ENCODE measurements at places on chromosomes 5 and 9. TPM values are rescaled to one million over a fixed set of nuclear protein-coding genes. Genes with fewer than 3 reads are reported as not detected.

DNA sequence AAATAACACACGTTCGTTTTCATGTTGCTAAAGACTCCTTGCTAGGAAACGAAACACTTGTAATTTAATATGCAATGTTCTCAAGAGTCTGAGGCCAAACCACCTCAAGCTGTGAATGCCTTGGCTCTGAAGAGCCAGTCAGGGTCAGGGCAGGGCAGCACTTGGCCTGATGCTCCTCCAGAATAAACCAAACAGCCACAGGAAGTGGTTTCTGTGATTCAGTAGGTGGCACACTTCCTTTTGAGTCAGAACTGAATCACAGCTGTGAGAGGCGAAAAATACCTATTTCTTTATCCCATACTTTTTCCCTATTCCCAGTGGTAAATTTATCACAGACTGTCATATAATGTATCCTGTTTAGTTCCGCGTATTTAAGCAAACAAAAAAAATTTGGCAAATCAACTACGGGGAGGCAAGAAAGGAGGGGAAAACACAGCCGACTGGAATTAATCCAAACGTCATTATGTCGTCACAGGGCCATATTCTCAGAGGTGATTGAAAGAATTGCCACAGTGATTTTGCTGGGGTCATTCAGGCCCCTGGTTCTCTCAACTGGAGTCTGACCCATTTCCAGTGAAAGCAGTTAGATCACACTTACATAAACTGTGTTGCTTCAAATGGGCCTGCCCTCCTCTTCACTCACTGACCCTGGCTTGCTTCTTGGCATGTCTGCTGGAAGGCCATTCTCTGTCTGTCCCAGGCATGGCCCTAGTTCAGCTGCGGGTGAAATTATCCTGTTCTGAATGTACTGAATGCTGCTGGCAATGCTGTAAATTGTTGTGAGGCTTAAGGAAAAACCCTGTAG is 71.2 kb downstream of the ARRDC3 start:
- DNase-seq = no peak

DNA sequence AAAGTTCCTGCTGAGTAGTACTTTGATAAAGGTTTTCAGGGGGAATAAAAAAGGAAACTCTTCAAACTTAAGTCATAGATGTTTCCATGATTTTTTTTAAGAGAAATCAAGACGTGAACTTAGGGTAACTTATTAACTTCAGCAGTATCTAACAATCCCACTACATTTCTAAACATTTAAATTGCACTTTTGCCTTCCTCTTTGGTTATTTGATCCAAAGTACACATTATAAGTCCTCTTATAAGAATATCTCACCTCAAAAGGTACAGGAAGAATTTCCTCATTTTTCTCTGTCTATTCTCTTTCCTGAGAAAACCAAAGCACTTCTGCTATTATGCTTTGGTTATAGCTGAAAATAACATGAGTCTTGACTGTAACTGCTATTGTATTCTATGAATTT is 7.9 kb downstream of the PTPRD start:
- no peak for DNase-seq

DNA sequence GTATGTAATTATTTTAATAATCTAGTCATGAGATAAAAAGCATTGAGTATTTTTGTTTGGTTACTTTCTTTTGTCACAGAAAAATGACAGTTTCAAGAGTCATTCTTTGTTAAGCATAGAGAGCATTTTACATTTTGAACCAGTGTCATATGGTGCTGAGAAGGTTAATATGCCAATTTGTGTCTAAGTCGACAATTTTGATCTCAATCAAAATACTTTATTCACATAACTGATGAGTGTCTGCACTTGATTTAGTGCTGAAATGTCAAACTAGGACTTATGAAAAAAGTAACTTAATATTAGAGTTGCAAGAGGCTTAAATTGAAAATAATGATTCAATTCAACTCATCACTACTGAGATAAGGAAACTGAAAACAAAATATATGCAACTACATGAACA is 1804.6 kb upstream of the ACO1 start:
- DNase-seq = no peak

GRCh38 chr5:32794086-32794485 is 83.0 kb downstream of the NPR3 start:
- DNase-seq = no peak

- DNase-seq = no peak
These were observed 217.2 kb downstream of the MLLT3 start for GRCh38 chr9:20405078-20405477.

- no peak for DNase-seq
These were observed 90.0 kb downstream of the ANKRD33B start for GRCh38 chr5:10653751-10654400.

GRCh38 chr9:8605096-8605495 is 805.5 kb upstream of the DMAC1 start:
- no peak for DNase-seq

- no peak for DNase-seq
These were observed 1.1 kb upstream of the NADK2 start for GRCh38 chr5:36242534-36243485.

DNA sequence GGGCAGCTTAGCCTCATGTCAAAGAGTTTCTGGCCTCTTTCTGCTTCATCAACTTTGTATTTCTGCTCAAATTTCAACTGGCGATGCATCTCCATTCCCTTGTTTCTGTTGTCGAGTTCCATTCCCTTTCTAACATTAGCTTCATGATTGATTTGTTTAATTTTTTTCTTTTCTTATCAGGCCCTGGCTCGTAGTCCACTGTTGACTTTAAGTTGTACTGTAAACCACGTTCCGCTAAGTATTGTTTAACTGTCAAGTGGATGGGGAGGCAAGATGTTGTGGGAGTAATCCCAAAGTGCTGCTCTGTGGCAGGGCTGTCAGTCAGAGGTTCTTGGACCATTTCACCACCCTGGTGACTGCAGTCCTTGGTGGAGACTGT is 309.1 kb downstream of the PSAT1 start:
- DNase-seq = no peak

DNA sequence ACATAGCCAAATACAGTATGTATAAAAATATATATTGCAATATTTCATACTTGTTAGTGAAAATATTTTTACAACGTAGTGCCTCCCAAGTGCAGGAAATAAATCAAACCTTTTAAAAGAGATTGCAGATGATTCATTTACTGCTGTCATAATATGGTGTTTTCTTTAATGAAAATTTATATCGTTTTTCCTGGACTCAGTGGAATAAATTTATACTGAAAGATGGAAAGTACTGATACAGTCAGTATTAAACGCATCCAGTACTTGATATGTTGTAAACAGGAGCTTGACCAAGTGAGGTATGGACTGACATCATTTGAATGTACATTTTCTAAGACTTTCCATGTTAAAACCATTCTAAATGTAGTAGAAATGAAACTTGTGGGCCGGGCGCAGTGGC is 143.4 kb upstream of the ZNF608 start:
- no peak for DNase-seq

- DNase-seq = no peak
These were observed 33.7 kb downstream of the USP20 start for GRCh38 chr9:129868872-129869486.

The PCDHGA12 gene
- 1.3 TPM for total RNA-seq

GRCh38 chr9:124386201-124386600 is 29.0 kb downstream of the PSMB7 start:
- no peak for DNase-seq

DNA sequence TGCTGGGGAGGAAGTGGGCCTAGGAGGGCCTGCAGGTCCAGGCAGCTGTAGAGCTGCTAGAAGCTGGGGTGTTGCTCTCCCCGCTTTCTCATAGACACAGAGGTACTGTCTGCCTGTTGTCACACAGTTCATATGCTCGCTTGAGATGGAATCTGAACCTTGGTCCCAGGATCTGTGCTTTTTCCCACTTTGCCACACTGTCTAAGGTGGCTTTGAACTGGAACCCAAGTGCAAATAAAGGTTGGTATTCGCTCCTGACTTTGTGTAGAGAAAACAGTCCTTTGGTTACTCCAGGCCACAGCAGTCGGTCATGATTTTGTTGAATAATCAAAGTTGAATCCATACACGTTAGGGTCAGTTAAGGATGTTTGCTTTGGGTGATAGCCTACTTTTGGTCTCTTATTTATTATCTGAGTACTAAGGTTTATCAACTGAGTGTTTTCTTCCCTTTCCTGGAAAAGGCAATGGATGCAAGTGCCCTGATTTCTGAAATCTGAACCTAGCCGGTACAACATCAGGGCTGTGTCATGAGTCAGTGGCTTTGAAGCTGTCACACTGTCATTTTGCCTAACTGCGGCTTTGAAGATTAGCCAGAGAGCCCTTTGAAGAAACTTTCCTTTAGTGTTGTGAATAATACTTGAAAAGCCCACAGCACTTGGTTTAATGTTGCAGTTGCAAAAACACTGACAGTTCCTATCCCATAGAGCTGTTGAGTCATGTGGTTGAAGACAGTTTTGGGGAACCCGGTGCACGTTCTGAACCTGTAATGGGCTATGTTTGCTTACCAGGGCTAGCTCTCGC is 41.3 kb downstream of the HABP4 start:
- DNase-seq = no peak

The TLX3 gene
- total RNA-seq = not detected

The TAF1L gene
- total RNA-seq = not detected

GRCh38 chr5:93359296-93359959 is 221.6 kb downstream of the NR2F1-AS1 start:
- DNase-seq = no peak

DNA sequence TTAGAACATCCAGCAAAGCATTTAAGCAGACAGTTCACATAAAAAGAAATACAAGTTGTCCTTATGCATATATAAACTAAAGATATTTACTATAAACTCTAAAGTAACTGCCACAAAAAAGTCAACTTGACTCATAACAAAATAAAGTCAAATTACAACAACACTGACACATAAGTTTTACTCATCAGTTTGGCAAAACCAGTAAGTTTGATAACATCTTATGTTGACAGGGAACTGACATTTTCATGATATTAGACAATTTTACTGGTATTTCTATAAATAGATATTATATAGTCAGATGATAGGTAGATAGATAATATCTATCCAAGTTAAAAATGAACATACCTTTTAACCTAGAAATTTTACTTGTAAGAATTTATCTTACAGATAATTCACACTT is 9.9 kb upstream of the TSLP start:
- no peak for DNase-seq

GRCh38 chr5:78007233-78007632 is 231.1 kb upstream of the TBCA start:
- DNase-seq = no peak

- no peak for DNase-seq
These were observed 25.3 kb downstream of the KLF9 start for GRCh38 chr9:70389188-70389587.

The LCP2 gene
- 0.26 TPM for total RNA-seq

- no peak for DNase-seq
These were observed 85.7 kb upstream of the NIPBL start for GRCh38 chr5:36790847-36791246.

The TXNDC8 gene
- not detected for total RNA-seq

GRCh38 chr5:108615216-108615615 is 132.5 kb upstream of the FER start:
- no peak for DNase-seq

The GLRA1 gene
- not detected for total RNA-seq

The SOX30 gene
- total RNA-seq = not detected

GRCh38 chr5:98755406-98755805 is 18.1 kb upstream of the RGMB start:
- DNase-seq = no peak

Data from H1 (cell line).